ENCODE measurements at places on chromosomes 11 and 22.

- no peak for DNase-seq
Observed at GRCh38 chr22:23229646-23230045, 49.3 kb downstream of the BCR start.

DNA sequence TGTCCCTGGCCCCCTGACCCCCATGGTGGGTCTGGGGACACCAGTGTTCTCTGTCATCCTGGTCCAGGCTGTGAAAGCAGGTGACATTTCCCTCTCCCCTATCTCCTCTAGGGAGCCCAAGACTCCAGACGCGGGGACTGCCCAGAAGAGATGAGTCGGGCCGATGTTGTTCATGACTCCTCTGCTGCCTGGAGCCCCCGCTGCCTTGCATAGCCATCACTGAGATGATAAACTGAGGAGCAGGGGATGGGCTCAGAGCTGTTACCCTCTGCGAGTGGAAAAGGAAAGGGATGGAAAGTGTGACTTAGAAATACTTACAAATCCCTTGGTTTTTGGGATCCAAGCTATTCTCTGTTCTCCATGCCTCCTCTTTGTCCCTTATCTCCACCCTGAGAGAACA, 209.6 kb downstream of the DSCAML1 start:
- no peak for DNase-seq

GRCh38 chr11:85627332-85627997, at the start of gene DLG2:
DLG2 (minus strand) TSS chr11:85627344.
- no peak for DNase-seq

DNA sequence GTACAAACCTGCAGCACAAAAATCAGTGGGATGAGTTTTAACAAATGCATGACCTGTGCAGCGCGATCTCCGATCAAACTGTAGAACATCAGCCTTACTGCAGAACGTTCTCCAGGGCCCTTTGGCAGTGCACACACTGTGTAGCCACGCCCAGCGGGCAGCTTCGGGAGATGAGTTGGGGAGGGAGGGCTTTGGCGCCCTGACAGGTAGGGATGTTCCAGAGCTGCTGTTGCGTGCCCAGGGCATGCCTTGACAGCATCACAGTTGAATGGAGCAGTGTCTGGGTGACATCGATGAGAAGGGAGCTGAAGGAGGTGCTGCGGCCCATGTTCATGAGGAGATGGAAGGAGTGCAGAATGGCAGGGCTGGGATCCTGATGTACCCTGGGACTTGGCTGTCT, 80.2 kb downstream of the TBC1D22A start:
- no peak for DNase-seq

DNA sequence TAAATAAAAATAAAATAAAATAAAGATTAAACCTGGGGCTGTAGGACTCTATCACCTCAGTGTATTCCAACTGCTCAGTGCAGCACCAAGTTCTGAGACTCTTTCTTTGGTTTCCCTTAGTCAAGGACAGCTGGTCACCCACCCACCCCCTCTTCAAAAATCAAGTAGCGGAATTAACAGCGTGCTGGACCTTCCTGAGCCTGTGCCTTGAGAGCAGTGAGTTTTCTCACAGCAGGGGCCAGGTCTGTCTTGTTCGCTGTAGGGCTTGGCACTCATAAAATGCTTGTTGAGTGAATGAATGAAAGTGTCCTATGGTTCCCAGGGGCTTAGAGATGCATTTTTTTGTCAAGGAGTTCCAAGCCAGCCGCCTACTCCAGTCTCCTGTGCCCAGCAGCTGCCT, 2.9 kb upstream of the ALX4 start:
- no peak for DNase-seq

DNA sequence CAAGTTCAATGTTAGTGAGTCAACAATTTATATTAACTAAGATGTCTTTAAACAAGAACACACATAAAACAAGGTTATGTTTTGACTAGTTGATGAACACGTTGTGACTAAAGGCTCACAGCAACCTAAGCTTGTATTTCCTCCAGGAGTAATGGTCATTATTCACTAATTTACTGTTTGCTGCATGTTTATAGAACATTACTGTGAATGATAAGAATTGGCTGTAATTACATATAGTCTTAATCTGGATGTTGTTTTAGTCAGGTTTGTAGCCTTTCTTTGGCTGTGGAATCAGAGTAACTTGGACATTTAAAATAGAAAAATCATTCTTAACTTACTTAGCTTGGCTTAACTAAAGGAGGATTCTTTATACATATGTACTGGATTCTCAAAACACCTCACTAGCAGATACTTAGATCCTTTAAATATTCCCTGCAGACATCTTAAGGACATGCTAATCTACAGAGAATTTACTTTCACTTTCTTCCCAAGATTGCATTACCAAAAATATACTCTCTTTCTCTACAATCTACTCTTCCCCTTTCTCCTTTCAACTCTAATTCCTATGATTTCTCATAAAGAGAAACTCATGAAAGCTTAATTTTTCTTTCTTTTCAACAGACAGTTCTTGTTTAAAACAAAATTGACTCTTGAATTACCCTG, 319.7 kb upstream of the CTSC start:
- no peak for DNase-seq
